ENCODE measurements at places on chromosomes 13 and 19.

GRCh38 chr13:78758549-78758948, 99.6 kb upstream of the OBI1 start:
- no peak for DNase-seq

- no peak for DNase-seq
Observed at GRCh38 chr13:47934371-47934770, 66.7 kb downstream of the SUCLA2 start.

GRCh38 chr19:33261511-33262189, 36.0 kb upstream of the SLC7A10 start:
- DNase-seq = no peak

- DNase-seq = no peak
Observed at GRCh38 chr13:85659493-85659892, 139.7 kb downstream of the SLITRK6 start.

DNA sequence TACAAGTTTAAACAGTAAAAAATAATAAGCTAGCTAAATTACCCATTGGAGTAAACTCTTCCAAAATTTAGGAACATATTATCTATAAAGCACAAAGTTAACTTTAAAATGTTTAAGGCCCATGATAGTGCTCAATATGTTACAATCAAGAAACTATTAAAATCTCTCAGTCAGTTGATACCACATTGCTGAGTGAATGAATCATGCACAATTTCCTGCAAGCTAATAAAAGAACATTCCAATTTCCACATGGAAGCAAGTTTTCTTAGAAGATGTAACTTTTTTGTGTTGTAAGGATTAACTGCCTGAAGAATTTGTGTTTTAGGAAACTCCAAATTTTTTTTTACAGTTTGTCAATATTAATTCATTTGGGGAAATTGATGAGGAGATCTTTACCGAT, 666.6 kb downstream of the SLITRK1 start:
- DNase-seq = no peak

DNA sequence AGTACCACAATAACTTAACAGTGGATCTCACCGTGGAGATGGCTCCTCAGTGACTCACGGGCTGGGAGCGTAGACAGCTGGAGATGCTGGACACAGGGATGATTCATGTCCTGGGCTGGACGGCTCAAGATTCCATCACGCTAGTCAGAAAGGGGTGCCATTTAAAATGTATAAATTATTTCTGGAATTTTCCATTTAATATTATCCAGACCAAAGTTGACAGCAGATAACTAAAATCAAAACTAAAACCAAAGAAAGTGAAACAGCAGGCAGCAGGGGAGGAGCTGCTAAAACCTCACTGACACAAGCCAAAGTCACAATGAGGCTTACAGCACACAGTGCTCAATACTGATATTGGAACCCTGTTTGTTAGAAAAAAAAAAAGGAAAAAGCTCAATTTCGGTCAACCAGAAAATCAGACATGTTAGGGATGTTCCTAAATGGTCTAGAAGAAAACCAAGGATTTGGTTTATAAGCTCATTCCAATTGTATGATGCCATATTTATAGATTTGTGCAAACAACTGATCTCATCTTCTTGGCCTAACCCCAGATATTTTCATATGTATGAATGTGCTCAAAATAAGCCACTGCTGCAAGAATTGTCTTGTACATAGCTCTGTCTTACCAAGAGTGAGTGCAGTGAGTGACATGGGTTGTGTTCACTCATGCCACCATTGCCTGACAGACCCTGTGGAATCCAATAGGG, 111.8 kb downstream of the SACS start:
- DNase-seq = no peak

DNA sequence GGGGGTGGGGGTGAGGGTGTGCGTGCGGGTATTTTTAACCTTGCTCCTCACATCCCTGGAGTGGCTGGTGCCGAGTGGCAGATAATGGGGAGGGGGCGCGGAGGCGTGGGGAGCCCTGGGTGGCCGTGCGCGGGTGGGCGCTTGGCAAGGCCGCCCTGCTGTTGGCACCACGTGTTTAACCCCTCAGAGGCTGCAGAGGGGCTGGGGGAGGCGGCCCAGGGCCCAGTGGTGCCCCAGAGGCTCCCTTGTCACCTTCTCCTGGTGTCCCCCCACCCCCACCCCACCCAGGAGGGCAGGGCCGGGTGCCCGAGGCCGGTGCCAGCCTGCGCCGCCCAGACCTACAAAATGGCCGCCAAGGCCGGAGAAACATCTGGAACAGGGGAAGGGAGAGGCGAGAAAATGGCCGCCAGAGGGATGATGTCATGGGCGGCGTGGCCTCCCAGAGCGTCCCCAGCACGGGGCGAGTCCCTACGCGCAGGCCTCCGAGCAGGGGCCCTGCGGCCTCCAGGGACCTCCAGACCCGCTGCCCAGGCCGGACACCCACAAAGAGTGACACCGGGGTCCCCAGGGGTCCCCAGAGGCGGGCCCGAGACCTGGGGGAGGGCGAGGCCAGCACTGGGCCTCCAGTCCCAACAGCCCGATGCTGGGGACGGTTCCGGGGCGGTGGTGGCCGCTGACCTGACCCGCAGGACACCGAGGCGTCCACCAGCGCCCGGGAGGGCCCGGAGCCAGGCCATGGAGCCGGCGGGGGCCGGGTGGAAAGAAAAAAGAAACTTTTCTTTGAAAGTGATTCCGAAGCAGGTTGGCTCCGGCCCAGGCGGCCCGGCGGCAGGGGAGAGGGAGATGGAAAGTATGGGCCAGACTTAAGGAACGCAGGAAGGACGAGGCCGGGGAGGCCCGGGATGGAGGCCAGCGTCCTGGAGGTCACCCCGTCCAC, 38.2 kb downstream of the NFIC start:
- DNase-seq = no peak
